ENCODE measurements at places on chromosomes 5 and 9.
A peak's percentile ranks its signal among the peaks of the same experiment; 100 is the strongest.

GRCh38 chr9:111980398-111980797 lies 83.8 kb downstream of the UGCG start:
- DNase-seq = no peak

- DNase-seq = no peak
Measured at GRCh38 chr5:115486728-115487127, 57.8 kb downstream of the FEM1C start.

GRCh38 chr9:89453452-89453851 lies 44.5 kb downstream of the SEMA4D start:
- DNase-seq = no peak

GRCh38 chr9:136997830-136998234 lies 1.5 kb upstream of the CLIC3 start:
- no peak for DNase-seq

GRCh38 chr9:136994180-136994887 lies 2.0 kb downstream of the CLIC3 start:
- DNase-seq = no peak

- no peak for DNase-seq
Measured at GRCh38 chr9:77582525-77582924, 65.6 kb downstream of the GNA14 start.

DNA sequence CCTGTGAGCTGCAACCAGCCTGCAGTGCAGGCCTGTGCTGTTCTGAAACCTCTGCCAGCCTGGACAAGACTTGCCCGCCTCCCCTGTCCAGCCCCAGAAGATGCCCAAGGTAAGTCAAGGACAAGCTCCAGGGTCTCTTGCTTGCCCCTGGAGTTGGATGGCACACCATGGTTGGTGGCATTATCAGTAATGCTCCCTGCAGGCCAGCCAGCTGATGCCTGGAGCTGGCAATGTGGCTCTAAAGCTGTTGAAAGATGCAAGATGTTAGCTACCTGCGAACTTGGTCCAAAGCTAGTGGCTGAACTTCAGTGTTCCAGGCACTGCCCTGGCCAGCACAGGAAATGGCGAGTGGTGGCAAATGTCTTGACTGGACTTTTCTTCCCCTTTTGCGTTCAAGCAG lies 14.0 kb upstream of the LTC4S start:
- DNase-seq = no peak

DNA sequence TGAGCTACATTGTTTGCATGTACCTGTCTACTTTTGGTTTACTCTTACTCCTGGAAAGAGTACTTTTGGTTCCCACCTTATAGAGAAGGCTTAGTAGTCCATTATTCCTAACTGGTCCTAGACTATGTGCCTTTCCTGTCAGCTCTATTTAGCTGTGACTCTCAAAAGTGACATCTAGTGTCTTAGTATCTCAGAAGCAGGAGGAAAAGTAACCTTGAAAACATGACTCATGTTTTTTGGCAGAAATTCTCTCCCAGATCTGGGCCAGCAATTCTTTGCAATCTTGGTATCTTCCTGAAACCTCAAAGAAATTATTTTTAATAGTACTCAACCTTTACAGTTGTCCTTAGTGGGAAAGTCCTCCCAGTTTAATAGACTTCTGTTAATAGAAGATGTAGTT lies 691.7 kb upstream of the SEMA6A start:
- DNase-seq = no peak

- DNase-seq = no peak
Measured at GRCh38 chr5:6700685-6701355, 12.4 kb upstream of the TENT4A start.

DNA sequence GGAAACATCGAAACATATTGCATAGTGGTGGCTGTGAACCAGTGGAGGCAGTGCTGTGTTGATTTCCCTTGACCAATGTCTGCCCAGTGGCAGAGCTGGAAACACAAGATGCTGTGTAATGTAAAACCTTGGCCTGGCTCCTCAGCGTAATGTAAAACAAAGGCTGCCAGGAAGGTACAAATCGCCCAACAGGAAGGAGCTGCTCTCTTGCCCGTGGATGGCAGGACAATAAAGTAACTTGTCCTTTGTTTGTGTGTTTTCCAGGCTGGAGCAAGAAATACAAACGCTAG lies 143.4 kb downstream of the PALM2AKAP2 start:
- DNase-seq = no peak

- DNase-seq = no peak
Measured at GRCh38 chr5:127254729-127255284, 35.8 kb upstream of the MEGF10 start.

GRCh38 chr5:123486951-123487655 lies 24.9 kb upstream of the CSNK1G3 start:
- no peak for DNase-seq

DNA sequence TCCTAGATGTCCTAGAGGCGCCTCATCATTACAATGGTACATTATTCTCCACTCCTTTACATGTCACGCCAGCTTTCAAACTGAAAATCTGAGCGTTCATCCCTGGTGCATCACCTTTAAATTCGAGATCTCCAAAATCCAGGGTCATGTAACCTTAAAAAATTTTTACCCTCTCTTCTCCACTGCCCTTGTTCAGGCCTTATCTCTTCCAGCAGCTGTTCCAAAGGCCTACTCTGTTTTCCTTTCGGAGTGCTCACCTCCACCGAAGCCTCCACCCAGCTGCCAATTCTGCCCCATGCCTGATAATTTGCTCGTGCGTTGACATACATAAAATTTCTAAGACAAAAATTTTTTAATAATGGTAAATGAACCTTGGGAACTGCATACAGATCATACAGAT lies 950 bp upstream of the MSH3 start:
- no peak for DNase-seq

- peak; percentile 24 for DNase-seq
Measured at GRCh38 chr5:127564002-127564769, 46.7 kb downstream of the PRRC1 start.

- no peak for DNase-seq
Measured at GRCh38 chr5:133321833-133322420, 270.1 kb downstream of the HSPA4 start.

GRCh38 chr5:124511791-124512190 lies 234.6 kb downstream of the ZNF608 start:
- DNase-seq = peak; percentile 27

DNA sequence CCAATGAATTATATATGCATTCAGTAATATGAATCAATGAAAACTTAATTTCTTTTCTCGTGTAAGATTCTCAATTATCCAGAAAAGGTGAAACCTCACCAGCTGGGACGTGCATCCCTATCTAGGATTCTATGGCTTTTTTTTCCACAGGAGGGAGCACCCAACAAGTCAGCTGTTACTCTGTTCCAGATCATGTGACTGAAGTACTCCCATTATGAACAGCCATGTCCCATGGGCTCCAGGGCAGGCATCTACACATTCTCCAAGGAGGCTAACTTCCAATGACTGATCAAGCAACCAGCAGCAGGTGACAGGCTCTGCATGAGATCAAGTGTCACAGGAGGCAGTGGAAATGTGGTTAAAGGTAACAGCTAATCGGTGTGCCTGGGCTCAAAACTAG lies 118.8 kb downstream of the ELAVL2 start:
- DNase-seq = no peak

DNA sequence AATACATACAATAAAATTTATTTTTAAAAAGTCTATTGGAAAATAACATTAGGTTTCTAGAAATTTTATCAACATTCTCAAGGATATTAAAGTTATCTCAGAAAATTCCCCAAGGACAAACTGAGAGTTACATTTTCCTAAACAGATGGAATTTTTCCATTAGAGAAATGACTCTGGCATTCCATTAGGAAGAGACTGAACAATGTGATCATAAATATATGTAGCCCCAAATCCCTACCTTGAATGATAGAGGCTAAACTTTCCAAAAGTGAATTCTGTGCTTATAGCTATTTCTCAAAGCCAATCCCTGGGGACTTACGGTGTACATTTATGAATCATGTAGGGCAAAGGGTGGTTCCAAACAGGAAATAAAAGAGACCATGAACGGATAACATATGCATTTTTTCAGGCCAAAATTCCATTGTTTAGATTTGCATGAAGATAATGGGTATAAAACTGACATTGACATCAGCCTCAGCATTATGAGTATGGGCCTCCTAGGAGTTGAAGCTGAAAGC lies 1181.0 kb upstream of the DMAC1 start:
- no peak for DNase-seq

GRCh38 chr5:149948993-149949392 lies 4.4 kb upstream of the PDE6A start:
- DNase-seq = no peak

DNA sequence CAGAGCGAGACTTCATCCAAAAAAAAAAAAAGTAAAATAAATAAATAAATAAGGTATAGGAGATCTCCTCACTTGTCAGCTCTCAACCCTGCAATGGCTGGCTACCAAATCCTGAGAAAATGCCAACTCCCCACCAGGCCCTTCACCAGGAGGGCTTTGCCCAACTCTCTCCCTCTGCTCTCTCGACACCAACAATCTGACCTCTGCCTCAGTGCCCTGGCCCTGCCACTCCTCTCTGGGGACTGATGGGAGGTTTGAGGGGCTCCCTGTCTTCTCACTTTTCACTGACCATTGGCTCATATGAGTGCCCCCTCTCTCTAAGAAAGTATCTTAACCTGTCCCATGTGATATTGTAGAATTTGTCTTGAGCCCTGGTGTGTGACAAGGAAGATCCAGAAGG lies 52.6 kb upstream of the SH3PXD2B start:
- DNase-seq = no peak

DNA sequence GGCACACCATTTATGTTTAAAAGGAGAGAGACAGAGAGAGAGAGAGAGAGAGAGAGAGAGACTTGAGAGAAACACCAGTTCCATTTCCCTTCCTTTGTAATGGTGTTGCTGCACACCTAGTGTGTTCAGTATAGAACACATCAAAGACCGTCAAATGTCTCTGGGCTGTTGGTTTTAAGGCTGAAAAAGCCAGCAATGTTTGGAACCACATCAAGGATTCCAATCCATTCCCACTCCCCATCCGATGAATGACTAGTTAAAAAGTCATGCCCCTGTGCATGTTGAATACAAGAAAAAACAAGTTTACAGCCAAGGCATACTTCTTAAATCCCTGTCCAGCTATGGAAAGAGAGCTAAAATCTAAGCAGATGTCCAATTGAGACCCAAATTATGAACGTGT lies 83.0 kb upstream of the IFNE start:
- DNase-seq = no peak

- DNase-seq = no peak
Measured at GRCh38 chr5:96658272-96658671, 3.9 kb upstream of the CAST start.

- DNase-seq = no peak
Measured at GRCh38 chr5:17860660-17861315, 226.5 kb downstream of the TAF11L14 start.

- no peak for DNase-seq
Measured at GRCh38 chr5:23169660-23170416, 316.7 kb upstream of the CDH12 start.

- DNase-seq = no peak
Measured at GRCh38 chr5:80756292-80756691, 101.5 kb upstream of the DHFR start.

DNA sequence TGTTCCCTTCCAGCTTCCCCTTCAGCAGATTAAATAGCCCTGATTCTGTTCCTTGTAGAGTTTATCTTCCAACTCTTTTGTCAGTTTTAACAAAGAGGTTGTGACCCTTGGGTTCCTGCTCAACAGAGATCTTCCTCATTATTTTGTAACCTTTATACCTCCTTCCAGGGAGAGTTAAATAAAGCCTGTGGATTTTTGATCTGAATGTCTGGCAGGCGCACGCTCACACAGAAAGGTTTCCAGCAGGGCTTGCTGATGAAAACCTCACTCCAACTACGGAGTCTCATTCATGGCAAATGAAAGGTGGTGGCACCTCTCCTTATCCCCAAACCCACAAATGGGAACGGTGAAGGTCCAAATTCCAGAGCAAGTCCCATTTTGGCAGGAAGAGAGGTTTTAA lies 129.0 kb downstream of the SREK1 start:
- DNase-seq = no peak

- DNase-seq = no peak
Measured at GRCh38 chr5:68336200-68336599, 120.6 kb downstream of the PIK3R1 start.

- no peak for DNase-seq
Measured at GRCh38 chr5:172142709-172143215, 45.3 kb downstream of the STK10 start.

DNA sequence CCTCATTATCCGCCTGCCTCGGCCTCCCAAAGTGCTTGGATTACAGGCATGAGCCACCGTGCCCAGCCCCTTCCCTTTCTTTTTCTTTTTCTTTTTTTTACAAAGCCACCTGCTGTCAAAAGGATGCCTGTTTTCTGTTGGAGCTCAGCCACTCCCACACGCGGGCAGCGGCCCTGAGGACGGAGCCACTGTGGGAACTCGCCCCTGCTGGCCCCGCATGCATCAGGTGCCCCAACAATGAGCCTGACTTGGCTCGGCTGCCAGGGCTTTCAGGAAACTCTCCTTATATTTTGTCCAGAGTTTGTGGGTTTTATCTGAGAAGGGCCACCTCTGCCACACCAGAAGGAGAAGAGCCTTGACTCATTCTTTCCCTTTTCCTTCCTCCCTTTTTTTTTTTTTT lies 37.1 kb upstream of the LRRC14B start:
- DNase-seq = no peak

- DNase-seq = no peak
Measured at GRCh38 chr5:84673785-84674184, 289.1 kb upstream of the EDIL3 start.

DNA sequence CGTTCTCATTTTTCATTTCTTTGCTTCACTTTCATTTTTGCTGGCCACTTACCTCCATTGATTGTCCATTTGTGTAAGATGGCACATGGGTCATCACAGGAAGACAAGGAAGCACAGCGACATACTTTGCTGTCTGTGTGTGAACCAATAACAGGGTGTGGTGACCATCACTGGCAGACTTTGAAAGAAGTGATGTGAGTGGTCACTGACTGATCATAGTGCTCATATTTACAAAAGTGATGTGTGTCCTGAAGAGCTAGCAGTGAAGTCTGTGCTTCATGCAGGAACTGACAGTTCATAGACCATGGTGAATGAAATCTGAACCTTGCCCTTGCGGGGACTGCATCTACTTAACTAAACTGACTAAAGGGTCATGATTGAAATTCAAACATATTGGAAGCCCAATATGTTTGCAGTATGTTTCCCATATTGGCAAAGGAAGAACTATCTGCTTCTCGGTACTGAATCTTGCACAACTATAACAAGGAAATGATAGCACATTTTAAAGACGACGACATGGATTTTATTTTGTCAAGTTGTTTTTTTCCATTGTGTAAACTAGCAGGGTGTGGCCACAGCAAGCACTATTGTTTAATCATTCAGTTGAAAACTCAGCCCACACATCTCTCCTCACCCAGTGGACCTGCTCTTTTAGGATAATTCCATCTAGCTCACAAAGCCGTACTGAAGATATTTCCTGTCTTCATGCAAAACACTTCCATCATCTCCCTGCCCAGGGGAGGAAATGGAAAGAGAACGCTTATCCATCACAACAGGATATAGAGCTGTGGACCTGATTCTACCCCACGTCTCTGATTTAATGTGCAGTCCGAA lies 232.0 kb upstream of the ANKRD55 start:
- DNase-seq = no peak

DNA sequence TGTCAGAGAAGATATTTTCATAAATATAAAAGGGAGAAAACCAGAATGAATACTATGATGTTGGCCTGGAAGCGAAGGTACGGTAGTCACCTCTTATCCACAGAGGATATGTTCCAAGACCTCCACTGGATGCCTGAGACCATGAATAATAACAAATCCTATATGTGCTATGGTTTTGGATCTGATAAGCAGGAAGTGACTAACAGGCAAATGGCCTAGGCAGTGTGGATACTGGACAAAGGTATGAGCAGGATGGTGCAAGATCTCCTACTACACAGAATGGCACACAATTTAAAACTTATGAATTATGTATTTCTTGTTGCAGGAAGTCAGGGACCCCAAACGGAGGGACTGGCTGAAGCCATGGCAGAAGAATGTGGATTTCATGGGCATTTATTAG lies 48.2 kb downstream of the ADAMTS12 start:
- DNase-seq = no peak

All from spinal cord (tissue), 10 donors.